Activated T-cell treated with anti-CD3 and anti-CD28 coated beads, Interleukin-2, amount 50 U/mL, for 4 hours (primary cell): ENCODE measurements at places on chromosomes 6 and 20. TPM values are rescaled to one million over a fixed set of nuclear protein-coding genes. Genes with fewer than 3 reads are reported as not detected.

GRCh38 chr6:21382821-21383449 is 210.6 kb upstream of the SOX4 start:
- DNase-seq = no peak

DNA sequence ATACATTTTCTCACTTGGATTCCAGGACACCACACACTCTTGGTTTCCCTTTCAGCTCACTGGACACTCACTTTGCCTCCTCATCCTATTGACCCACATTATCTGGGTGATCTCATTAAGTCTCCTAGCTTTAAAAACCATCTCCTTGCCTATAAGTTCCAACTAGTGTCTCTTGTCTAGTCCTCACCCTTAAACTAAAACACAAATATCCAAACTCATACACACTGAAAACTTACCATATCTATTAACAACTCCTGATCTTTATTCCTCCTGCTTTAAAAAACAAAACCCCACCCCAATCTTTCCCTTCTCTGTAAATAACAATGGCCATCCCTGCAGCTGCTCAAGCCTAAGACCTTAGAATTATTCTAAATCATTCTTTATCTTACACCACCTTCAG is 3.5 kb upstream of the SMIM28 start:
- DNase-seq = no peak

DNA sequence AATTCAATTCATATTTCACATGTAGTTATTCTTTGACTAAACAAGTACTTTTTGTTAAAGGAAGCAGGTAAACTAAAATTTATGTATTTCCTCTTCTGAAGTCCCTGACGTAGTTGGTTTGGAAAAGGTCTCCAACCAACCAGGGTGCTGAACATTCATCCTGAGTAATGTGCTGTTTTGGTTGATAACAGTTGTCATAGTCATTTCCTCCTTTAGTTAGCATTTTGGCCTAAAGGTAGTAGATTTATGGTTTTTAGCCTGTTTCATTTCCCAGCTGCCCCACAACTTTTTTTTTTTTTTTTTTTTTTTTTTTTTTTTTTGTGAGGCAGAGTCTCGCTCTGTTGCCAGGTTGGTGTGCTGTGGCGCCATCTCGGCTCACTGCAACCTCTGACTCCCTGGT is 382.8 kb upstream of the FLRT3 start:
- no peak for DNase-seq

GRCh38 chr20:2911200-2911599 is 37.9 kb downstream of the PTPRA start:
- no peak for DNase-seq

- DNase-seq = no peak
Measured at GRCh38 chr20:57505979-57506378, 19.0 kb downstream of the CTCFL start.

FAM8A1 gene
- total RNA-seq = 2.1 TPM

ESR1 gene
- 0.68 TPM for total RNA-seq

DNA sequence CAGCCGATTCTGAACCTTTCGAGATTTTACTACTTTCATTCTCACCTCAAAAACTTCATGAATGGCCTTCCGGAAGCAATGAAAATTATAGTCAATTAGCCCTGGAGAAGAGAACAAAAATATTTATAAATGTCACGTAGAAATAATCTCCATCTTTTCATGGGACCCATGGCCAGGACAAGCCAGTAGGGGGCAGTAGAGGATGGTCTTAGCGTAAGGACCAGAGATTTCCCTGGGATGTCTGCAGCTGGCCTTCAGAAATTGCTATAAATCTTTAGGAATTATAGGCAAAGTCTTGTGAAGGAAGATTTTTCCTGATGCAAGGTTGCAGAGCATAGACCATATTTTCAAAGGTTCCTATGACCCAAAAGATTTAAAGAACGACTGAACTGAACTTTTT is 15.6 kb upstream of the UBE2J1 start:
- peak; percentile 55 for DNase-seq

MEP1A gene
- not detected for total RNA-seq
